ENCODE measurements at places on chromosomes 12 and 14. TPM values are rescaled to one million over a fixed set of nuclear protein-coding genes. Genes with fewer than 3 reads are reported as not detected.

Gene MPHOSPH9
- 69.7 TPM for total RNA-seq

Gene TMEM121
- total RNA-seq = 5.7 TPM

Gene DBX2
- total RNA-seq = not detected

Gene RNFT2
- total RNA-seq = 6.0 TPM

Gene LIN7A
- total RNA-seq = 0.36 TPM

Gene EGLN3
- 4.9 TPM for total RNA-seq

Gene ACRBP
- total RNA-seq = 0.53 TPM

Gene KIF5A
- total RNA-seq = under 0.01 TPM

Gene PCNX4
- 90.8 TPM for total RNA-seq

Gene PTPRQ
- total RNA-seq = under 0.01 TPM

Gene ANO2
- total RNA-seq = 12.6 TPM

Gene RNASE11
- total RNA-seq = not detected

Gene SLC16A7
- total RNA-seq = 13.3 TPM

Gene IL23A
- not detected for total RNA-seq

Gene TMEM30B
- total RNA-seq = 0.07 TPM

Gene TMPO
- 237 TPM for total RNA-seq

Gene RNF31
- total RNA-seq = 54.4 TPM

Gene REC8
- 8.1 TPM for total RNA-seq

Gene DAD1
- 430 TPM for total RNA-seq

Gene RARG
- total RNA-seq = 4.9 TPM

Gene CD69
- 0.53 TPM for total RNA-seq

Gene VDR
- total RNA-seq = 1.1 TPM

Gene C12orf42
- not detected for total RNA-seq

Gene SRRM4
- not detected for total RNA-seq

Gene SLC6A15
- 0.80 TPM for total RNA-seq

Gene ITGB7
- total RNA-seq = not detected

Gene CISTR
- not detected for total RNA-seq

Gene LRP10
- total RNA-seq = 101 TPM

Gene POTEM
- not detected for total RNA-seq

Gene B4GALNT1
- 0.27 TPM for total RNA-seq

Gene CLEC9A
- not detected for total RNA-seq

Gene LRP1-AS
- total RNA-seq = not detected

Gene LYZ
- not detected for total RNA-seq

Gene VRK1
- 58.0 TPM for total RNA-seq

Gene ASCL1
- total RNA-seq = not detected

Gene FOXA1
- 0.13 TPM for total RNA-seq

Gene CLEC1A
- 10.6 TPM for total RNA-seq

Gene ESR2
- total RNA-seq = 0.27 TPM

Gene TCTN1
- 13.7 TPM for total RNA-seq

Gene OS9
- 141 TPM for total RNA-seq

Gene LRRC9
- not detected for total RNA-seq

Gene AICDA
- total RNA-seq = not detected

Gene PSEN1
- 52.2 TPM for total RNA-seq

Gene PLEKHA5
- total RNA-seq = 21.8 TPM

Gene CLEC1B
- total RNA-seq = not detected

Gene TBC1D30
- 29.1 TPM for total RNA-seq

Gene ZNF140
- total RNA-seq = 23.0 TPM

Gene BMP4
- 98.1 TPM for total RNA-seq

Gene FGD6
- 30.7 TPM for total RNA-seq

Gene MSRB3
- 58.2 TPM for total RNA-seq

All from thoracic aorta endothelial cell (primary cell).